Caco-2 (cell line): ENCODE measurements at places on chromosomes 4 and X.

DNA sequence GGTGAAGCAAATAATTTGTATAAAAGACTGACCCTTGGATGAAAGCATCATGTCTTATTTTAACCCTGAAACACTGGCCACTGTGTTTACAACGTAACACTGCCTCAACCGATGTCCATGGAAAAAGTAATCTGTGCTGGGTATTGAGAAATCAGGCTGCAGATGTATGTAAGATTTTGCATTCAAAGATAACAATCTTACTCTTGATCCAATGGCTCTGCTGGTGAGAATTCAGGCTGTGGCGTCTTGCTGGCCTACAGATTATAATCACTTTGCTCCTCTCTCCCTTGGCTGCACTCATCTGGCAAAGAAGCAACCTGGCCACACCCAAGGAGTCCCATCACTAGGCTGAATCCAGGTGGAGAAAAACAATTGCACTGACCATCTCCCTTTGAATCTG, 7.5 kb downstream of the ADGRA3 start:
- no peak for DNase-seq

- no peak for DNase-seq
These were observed 1982.5 kb downstream of the ARAP2 start for GRCh38 chr4:34261799-34262314.

DNA sequence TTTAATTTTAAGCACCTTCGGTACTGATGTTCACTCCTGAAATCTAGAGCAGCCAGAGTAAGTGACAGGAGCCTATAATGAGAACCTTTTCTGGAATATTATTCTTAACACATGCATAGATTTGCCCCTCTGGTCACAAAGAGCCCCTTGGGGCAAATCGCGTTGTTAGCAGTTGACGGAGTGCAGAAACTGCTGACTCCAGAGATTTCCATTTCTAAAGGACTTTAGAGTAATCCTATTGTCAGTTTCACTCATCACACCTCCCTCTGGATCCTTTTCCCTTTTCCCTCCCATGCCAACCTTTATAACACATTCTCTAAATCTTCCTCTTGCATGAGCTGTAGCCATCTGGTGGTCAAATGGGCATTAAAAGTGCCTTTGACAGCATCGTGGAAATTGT, 264.9 kb upstream of the PRPS2 start:
- no peak for DNase-seq

DNA sequence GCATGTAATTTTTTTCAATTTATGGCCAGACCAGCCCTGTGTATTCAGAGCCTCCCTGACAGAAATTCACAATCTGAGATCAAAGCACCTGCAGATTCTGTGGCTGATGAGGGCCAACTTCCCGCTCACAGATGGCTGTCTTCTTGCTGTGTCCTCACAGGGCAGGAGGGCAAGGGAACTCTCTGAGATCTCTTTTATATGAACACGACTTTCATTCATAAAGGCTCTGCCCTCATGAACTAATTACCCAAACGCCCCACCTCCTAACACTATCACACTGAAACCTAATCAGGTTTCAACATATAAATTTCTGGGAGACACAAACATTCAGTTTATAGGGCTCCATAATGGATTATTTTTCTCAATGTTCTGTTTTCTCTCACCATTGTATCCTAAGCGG, 192.6 kb downstream of the NWD2 start:
- DNase-seq: no peak

DNA sequence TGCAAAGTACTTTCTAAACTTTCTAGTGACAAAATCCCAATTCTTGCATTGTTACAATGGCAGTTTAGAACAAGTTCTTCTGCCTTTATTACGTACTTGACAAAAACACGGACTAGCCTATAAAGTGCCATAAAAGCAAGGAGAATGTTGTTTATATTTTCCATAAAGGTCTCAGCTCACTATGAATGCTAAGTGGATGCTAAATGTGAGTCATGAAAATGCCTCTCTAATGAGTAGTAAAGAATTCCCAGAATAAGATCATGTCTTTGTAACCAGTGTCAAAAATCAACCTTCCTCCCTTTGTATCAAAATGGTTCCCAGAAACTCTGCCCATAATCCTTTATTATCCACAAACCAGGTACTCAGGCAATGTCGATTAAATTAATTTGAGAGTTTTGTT, 539.8 kb upstream of the SLIT2 start:
- no peak for DNase-seq

- peak; percentile 72 for DNase-seq
These were observed 120.7 kb upstream of the TRIM2 start for GRCh38 chr4:153083447-153083947.

DNA sequence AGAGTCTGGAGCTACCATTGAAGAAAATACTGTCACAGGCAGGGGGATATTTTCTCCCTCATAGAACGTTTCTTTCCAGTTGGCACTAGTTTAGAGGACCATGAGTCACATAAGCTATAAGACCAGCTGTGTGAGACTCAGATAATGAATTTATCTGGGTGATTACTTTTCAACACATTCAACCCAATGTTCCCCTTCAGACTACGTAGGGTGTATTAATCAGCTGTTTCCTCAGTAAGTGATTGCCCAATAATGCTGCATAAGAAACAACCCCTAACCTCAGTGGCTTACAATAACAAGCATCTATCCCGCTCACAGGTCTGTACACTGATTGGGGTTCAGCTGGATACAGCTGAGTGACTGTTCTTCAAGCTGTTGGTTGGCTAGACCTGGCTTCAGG, 38.1 kb downstream of the CBLL2 start:
- DNase-seq: no peak

DNA sequence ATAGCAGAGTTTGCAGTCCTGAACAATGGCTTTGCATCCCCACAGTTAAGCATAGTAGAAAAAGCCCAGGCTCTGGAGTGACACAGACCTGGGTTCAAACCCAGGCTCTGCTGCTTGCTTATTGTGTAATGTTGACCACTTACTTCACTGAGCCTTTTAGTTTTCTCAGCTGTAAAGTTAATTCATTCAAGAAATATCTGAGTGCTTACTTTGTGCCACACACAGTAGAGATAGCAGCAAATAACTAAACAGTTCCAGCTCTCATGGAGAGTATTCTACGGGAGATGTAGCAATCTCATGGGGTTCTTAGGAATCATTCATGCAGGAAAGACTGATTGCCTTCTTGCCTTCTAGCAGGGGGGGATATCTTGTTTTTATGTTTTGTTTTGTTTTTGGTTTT, 63.2 kb downstream of the SLC9A6 start:
- no peak for DNase-seq

GRCh38 chr4:120915336-120915735, 7.2 kb downstream of the PRDM5 start:
- no peak for DNase-seq

- DNase-seq: no peak
These were observed 598.8 kb upstream of the FRG1 start for GRCh38 chr4:189341881-189342280.

GRCh38 chr4:118326585-118326984, 26.2 kb downstream of the PRSS12 start:
- no peak for DNase-seq

DNA sequence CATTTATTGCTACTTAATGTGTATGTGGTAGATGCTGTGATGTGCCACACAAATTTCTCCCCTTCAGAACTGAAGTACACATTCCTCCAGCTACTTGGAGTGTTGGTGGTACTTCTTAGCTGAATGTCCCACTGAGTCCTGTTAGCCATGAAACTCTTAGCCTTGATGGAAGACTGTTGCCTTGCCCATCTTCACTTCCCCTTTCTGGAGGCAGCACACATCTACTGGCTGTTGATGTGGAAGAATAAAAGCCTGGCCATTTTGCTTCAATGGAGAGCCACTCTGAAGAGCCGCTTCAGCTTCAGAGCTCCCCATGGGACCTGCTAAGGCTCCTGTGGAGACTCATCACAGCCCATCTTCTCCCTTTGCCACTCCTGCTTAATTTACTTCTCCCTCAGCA, 157.7 kb upstream of the PITX2 start:
- no peak for DNase-seq

- no peak for DNase-seq
These were observed 84.4 kb downstream of the LRP2BP start for GRCh38 chr4:185311113-185311888.

- no peak for DNase-seq
These were observed 266.2 kb upstream of the CASK start for GRCh38 chrX:42189576-42189975.

GRCh38 chrX:12026481-12026880, 111.8 kb upstream of the FRMPD4 start:
- DNase-seq: no peak

DNA sequence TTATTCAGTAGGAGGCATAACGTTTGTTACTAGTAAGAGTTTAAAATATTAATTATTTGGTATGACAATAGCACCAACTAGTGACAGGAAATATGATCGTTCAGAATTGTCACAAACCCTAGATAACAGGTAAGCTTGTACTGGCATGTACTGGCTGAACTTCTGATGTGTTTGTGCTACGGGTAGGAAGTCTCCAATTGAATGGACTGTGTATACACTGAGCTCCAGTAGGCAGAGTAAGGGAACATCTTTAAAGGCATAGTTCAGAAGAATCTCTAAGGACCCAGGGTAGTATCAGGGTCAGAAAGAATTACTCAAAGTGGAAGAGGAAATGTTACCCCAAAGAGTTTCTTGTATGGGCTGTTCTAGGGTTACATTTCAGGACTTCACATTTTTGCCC, 230.4 kb downstream of the EDA2R start:
- no peak for DNase-seq

DNA sequence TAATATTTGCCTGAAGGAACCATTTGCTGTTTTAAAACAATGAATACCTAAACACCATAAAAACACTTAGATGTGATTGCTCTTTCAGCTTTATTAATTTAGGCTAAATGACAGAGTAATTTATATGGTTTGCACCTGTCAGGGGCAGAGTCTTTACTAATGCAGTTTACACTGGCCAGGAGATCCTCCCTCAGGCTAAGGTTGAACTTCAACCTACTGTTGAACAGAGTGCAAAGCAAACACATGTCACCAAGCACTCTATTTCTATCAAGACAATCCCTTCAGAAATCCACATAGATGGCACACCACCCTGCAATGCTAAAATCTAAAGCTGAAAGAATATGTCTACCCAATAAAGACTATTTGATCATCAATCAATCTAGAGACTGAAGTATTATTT, 147.3 kb downstream of the KLHL13 start:
- peak; percentile 17 for DNase-seq

- DNase-seq: no peak
These were observed 71.0 kb downstream of the SNCA start for GRCh38 chr4:89765966-89766365.

GRCh38 chrX:24241822-24242648, 71.8 kb downstream of the SUPT20HL2 start:
- no peak for DNase-seq

GRCh38 chrX:40153345-40154249, 55.8 kb upstream of the BCOR start:
- DNase-seq: peak; percentile 40

- DNase-seq: no peak
These were observed 22.4 kb upstream of the STIM2 start for GRCh38 chr4:26837993-26838842.

- DNase-seq: no peak
These were observed 15.8 kb downstream of the CAMK2D start for GRCh38 chr4:113745711-113746110.

- DNase-seq: no peak
These were observed 82.5 kb upstream of the PITX2 start for GRCh38 chr4:110705440-110705782.

- no peak for DNase-seq
These were observed 2.2 kb downstream of the FTSJ1 start for GRCh38 chrX:48477960-48478755.

- no peak for DNase-seq
These were observed 3.4 kb downstream of the SMR3A start for GRCh38 chr4:70364002-70364401.

DNA sequence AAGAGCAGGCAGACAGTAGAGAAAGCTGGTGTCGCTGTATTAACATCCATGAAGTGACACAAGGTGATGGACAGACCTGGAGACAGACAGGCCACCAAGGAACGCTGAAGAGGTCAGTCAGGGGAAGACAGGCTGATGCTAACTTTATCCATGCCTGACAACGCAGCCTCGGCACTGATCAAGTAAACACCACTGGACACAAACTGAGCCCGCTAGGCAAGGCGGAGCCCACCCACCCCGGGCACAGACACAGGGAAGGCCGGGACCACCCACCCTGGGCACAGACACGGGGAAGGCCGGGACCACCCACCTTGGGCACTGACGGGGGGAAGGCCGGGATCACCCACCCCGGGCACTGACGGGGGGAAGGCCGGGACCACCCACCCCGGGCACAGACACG, 18.8 kb downstream of the PPP2R3B start:
- no peak for DNase-seq

- no peak for DNase-seq
These were observed 109.3 kb downstream of the KDR start for GRCh38 chr4:55016131-55016530.

GRCh38 chr4:65096630-65097029, 573.7 kb downstream of the EPHA5 start:
- no peak for DNase-seq

DNA sequence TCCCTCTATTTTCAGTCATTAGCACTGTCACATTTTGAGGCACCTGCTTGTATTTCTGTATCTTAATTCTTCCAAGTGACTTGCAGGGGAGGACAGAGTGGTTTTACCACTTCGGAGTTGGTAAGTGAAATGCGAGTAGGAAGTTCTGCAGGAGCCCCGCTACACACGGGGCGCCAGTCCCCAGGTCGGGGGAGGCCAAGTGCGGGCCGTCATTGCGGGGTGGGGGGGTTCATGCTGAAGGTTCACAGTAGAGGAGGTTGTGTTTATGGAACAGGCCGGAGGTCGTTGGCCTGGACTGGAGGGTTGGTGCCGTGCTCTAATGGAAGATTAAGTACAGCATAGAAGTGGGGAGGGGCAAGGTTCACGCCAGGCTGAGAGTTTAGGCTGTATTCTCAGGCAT, 44.0 kb downstream of the LRP2BP start:
- no peak for DNase-seq

DNA sequence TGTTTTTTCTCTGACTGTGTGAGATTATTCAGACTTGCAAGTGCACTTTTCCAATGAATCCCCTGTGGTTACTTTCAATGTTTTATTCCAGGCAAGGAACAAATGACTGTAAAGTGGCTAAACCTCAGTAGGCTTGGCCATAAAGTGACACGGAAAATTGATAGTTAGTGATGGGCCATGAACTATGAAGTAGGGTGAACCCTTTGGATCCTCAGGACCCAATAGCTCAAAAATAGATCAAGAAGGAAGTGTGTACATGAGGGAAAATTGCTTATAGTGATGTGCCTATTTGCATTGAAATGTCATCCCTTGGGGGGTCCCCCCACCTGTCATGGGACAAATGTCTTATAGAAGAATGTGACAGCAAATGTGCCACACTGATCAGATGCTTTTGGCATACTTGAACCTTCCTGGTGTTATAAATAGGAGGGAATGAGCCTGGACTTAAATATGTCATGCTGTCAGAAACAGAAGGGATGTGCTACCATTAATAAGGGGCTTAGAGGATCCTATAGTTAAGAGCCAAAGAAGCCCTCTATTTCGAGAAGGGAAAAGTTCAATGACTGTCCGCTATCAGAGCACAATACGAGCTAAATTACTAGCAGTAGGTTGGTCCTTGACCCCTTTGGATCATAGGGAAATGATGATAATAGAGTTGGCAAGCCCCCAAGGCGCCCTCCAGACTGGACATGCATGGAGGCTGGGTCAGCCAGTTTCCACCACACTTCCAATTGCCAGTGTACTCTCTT, 30.3 kb downstream of the SLC16A2 start:
- no peak for DNase-seq
